ENCODE measurements at places on chromosomes 5 and 9. TPM values are rescaled to one million over a fixed set of nuclear protein-coding genes. Genes with fewer than 3 reads are reported as not detected.

LRRC26 gene
- not detected for total RNA-seq

PDE6A gene
- total RNA-seq = not detected

ANKRD31 gene
- total RNA-seq = not detected

SEMA6A gene
- 0.35 TPM for total RNA-seq

DNA sequence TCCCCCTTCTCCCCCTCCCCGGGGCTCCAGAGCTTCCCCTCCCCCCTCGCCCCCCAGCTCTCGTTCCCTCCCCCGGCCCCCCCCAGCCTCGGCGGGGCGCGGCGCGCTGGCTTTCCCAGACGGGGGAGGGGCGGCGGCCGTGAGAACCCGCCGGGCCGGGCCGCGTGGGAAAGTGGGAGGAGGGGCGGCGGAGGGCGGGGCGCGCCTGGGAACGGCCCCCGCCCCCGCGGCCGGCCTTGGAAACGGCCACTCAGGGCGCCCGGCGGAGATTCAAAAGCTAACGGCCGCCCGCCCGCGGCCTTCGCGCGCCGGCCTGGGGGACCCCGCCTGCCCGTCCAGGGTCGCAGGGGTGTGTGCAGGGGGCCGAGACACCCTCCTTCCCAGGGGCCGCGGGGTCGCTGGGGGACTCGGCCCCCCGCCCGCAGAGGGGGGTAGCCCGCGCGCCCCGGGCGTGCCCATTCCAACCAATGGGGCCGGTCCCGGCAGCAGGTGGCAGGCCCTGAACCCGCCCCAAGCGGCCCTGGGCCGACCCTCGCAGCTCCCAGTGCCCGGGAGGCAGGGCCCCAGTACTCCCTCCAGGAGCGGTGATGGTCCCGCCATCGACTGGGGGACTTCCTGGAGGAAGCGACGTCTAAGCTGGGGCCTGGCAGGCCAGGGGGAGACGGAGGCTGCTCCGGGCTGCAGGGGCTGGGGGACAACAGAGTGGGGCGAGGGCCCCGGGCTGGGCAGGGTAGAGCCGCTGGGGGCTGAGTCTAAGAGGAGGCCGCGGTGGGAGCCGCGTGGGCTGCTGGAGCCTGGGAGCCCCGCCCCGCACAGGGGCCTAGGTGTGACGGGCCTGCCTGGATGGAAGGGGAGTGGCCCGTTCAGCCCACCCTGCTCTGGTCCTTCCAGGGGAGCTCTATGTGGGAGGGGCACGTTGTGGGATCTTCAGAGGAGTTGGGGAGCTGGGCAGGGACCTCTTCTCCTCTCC lies 14.2 kb upstream of the NRARP start:
- DNase-seq = no peak

GRCh38 chr5:137203011-137203632 lies 296.0 kb downstream of the SPOCK1 start:
- DNase-seq = no peak

- no peak for DNase-seq
These were observed 277.4 kb downstream of the TLE1 start for GRCh38 chr9:81411961-81412360.

DNA sequence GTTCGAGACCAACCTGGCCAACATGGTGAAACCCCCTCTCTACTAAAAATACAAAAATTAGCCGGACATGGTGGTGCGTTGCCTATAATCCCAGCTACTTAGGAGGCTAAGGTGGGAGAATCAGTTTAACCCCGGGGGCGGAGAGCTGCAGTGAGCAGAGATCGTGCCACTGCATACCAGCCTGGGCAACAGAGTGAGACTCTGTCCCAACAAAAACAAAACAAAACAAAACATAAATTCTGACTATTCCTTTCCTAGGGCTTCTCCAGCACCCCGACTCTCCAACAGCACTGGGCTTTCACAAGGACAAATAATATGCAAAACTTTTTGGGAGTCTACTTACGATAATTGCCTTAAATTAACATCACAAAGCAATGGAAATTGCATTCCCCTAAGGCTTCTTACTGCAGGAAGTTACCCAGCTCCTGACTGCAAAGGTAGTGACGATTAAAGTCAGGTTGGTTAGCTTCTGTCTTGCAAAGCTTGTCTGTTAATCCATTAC lies 15.9 kb upstream of the CDKN2AIPNL start:
- no peak for DNase-seq

GRCh38 chr5:82808960-82809359 lies 268.2 kb downstream of the TMEM167A start:
- DNase-seq = no peak

DNA sequence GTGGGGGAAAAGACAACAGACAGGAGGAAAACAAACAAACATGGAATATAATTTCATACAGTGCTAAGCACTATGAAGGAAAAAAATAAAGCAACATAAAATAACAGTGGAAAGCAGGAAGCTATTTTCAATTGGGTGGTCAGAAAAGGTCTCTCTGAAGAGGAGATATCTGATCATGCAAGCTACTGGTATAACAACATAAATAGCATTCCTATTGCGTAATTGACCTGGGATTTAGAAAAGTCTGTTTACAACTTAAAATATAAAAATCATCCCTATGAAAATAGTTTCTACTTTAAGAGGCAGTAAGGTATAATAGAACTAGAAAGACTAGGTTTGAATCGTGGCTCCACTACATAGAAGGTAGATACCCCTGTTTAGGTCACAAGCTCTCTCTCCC lies 61.4 kb downstream of the FBXW11 start:
- no peak for DNase-seq

GRCh38 chr5:170941788-170942187 lies 80.0 kb downstream of the RANBP17 start:
- DNase-seq = no peak

- no peak for DNase-seq
These were observed 49.0 kb upstream of the KDM4C start for GRCh38 chr9:6708732-6709131.

DNA sequence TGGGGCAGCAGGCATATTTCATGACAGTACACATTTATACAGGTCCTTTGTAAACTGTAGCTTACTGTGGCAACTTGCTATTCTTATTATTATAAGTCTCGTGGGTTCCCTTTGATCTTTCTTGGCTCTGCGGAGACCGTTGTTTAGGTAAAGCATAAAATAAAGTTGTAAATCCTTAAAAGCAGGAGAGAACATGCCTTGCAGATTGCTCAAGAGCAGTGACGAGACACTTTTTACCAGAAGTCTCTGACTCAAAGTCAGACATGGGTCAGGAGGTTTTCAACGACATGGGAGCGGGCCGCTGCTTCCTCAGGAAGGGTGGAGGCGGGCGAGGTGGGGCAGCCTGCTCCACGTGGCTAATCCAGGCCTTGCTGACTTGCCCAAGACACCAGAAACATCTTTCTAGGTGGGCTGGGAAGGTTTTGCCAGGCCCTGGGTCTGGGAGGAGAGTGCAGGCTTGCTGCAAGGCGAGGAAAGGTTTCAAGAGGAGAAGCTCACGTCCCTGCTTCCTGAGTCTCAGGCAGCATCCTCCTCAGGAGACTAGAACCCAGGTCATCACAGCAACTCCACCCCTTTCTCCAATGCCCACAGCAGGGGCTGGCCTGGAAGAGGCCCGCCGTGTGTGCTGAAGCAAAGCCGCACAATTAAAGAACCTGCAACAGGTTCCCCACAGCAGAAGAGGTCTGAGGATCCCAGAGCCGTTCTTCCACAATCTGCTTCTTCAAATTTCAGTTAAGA lies 6.5 kb downstream of the TBC1D2 start:
- DNase-seq = no peak

GRCh38 chr9:95826183-95826838 lies 49.2 kb upstream of the ERCC6L2 start:
- no peak for DNase-seq
